Gastroesophageal sphincter (tissue), 4 donors: ENCODE measurements at places on chromosomes 7 and 10. TPM values are rescaled to one million over a fixed set of nuclear protein-coding genes. Genes with fewer than 3 reads are reported as not detected.

DNA sequence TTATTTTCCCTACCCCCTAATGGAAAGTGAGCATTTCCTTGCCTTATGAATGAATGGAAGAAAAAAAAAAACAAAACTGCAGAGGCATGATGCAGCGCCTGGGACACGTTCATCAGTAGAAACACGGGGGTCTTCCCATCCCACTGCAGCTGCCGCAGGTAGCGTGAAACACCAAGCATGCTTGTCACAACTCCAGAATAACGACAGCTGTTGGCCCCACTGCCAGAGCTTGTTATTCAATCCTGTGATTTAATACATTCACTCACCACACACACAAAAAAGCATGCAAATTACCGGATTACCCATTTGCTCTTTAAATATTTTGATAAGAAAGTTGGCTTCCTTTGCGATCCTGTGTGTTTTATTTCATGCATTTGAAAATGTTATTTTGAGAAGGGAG lies 48.4 kb upstream of the GNA12 start:
- no peak for ATAC-seq

- ATAC-seq, result no peak
Observed at GRCh38 chr7:40944981-40945585, 757.8 kb downstream of the INHBA start.

DNA sequence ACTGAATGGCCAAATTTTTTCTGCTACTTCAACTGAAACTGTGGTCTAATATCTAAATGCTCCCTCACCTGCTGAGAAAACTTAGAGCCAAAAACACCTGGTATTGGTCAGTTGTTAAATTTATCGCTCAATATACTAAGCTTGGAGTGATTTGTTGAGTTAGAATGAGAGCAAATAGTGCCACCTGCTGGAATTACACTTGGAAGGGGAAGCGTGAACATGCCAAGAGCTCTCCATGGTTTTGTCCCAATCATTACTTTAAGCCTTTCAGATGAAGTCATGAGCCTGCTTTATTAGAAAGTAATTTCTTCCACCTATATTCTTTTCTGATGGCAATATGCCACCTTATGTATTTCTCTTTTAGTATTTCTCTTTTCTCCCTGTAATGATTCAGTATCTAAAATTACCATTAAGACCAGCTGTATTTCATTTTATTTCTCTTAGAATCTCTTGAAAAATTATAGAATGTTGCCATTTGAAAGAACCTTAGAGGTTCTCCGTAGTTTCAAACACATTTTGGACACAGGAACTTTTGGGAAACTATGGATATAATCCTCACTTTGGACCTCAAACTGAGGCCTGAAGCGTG lies 447.8 kb upstream of the C7orf33 start:
- ATAC-seq, result no peak

GRCh38 chr7:31679574-31680305 lies 7.3 kb upstream of the PPP1R17 start:
- no peak for ATAC-seq

DNA sequence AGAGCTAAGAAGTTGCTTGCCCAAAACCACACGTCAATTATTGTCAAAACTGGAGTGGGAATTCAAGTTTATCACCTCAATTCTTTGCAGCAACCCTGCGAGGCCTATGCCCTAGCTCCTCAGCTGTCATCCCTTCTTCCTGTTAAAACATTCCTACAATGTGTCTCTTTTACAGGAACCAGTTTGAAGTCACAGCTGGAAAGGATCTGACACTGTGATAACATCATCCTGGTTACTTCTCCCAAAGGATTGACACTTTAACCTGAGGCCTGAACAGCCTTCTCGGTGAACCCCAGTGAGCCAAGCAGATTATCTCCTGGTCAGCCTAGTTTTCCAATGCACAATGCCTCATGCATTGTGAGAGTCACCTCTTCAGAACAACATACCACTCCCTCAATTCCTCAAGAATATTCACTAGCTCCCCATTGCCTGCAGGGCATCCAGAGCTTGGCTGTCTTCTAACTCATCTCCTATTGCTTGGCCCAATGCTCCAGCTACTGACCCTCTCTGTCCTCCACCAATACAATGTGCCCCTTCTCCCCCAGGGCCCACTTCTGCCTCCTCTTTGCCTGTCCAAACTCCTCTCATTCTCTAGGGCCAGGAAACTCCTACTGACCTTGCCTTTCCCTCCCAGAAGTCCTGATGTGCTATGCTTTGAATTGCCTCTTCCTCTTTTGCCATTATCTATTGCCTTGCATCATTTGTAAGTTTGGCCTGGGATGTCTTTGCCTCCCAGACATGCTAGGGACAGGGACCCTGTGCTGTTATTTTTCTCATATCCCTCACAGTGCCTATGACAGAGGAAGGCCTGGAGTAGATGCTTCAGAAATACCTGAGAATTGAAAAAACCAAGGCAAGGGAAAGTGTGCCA lies 10.4 kb upstream of the DLG5 start:
- ATAC-seq, result no peak

DNA sequence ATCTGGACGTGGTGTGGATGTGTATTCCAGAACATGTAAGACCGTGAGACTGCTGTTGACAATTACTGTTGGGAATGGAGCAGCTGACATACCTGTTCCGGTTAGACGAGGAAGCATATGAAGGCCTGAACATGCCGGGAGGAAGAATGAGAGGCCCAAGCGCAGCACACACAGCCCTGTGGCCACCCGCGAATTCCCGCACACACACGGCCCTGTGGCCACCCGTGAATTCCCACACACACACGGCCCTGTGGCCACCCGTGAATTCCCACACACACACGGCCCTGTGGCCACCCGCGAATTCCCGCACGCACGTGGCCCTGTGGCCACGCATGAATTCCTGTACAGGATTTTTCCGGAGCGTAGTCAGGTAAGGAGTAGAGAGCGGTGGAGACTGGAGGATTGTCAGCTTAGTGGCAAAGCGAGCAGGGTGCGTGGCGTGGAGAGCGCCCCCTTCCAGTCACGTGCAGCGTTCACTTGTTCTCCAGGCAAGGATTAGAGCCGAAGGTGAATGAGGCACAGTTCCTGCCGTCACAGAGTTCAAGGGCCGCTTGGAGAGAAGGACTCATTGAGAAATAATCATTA lies 9.5 kb upstream of the SUN1 start:
- ATAC-seq, result no peak

DNA sequence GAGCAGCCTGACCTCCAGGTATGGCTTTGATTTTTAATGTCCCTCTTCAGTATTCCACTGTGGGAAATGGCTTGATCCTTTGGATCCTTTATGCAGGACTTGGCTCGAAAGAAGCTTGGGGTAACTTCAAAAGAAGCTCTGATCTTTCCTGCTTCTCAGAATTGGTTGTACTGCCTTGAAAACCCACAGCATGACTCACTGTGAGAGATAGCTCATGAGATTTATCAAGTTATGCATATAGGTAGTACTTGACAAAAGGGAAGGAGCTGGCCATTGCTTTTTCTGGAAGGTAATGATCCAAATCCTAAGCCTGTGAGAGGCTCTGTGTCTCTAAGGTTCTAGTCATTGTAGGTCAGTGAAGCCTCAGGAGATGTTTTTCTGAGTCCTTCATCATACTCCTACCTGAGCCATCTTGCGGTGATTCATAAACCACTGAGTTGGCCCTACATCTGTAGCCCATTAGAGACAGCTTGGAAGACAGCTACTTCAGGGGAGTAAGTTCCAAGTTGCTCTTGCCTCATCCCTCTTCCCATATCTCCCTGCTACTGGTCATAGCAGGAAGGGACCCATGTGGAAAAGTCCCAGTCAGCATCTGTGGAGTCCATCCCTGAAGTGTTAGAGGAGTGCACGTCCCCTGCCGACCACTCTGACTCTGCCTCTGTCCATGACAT lies 36.7 kb upstream of the NFKB2 start:
- ATAC-seq, result no peak

GRCh38 chr10:130048081-130048480 lies 62.5 kb downstream of the C10orf143 start:
- no peak for ATAC-seq

- no peak for ATAC-seq
Observed at GRCh38 chr7:133837224-133837623, 289.9 kb upstream of the LRGUK start.

DNA sequence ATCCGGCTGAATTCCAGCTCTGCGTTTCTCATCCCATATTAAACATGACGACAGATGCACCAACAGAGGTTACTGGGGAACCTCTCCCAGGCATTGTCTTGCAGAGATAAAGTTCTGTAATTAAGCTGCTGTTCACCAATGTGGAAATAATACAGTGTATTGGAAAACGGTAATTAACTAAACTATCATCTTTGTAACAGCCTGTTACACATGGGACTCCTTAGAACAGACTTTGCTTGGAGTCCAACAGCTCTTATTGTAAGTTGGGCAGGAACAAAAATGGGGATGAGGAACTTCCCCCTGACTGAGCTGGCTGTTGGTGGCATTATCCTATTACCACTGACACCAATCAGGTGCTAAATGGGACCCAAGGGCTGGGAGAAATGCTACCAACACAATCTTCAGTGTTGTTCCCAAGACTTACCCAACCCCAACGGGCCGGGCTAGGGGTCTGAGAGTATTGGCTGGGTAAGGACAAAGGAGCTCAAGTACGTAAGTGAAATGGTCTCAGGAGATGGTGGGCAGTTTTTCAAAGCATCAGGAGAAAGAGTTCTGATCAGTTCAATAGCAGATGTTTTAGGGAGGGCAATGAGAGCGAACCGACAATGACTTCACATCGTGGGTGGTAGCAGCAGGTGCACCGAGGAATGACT lies 759.4 kb downstream of the GRID1 start:
- ATAC-seq, result no peak

DNA sequence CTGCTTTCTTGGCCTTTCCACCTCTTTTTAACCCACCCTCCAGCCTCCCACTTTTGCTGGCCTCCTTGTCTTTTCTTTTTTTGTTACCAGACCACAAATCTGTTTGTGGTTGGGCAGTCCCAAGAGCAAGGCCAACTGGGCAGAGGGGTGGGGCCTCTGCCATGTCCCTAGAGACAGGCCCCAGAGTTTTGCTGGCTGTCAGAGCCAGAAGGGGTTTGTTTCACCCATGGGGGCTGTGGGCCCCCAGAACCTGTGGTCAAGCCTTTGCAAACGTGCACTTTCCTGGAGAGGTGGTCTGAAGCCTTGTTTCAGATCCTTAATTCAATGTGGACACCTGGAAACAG lies 10.3 kb downstream of the ZMIZ1 start:
- ATAC-seq, result no peak

- ATAC-seq, result no peak
Observed at GRCh38 chr7:25215694-25216335, 12.5 kb downstream of the NPVF start.

GRCh38 chr10:68857005-68857404 lies 29.7 kb downstream of the STOX1 start:
- ATAC-seq, result no peak

DNA sequence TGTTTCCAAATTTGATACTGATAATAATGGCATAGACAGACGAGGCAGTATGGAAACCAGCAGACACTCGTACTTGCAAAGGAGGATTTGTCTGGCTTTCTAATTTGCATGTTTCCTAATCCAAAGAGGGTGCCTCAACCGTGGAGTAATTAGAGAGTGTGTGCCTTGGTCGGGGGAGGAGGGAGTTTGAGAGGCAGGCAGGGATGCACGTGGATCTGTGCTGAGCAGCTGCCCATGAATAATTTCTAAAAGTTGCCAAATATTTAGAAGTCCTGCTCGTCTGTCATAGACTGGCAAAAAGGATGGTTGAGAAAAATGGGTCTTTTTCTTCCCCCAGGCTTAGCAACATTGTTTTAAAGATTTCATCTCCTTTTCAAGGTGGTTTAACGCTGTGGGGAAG lies 69.4 kb downstream of the PTPRE start:
- ATAC-seq, result no peak

DNA sequence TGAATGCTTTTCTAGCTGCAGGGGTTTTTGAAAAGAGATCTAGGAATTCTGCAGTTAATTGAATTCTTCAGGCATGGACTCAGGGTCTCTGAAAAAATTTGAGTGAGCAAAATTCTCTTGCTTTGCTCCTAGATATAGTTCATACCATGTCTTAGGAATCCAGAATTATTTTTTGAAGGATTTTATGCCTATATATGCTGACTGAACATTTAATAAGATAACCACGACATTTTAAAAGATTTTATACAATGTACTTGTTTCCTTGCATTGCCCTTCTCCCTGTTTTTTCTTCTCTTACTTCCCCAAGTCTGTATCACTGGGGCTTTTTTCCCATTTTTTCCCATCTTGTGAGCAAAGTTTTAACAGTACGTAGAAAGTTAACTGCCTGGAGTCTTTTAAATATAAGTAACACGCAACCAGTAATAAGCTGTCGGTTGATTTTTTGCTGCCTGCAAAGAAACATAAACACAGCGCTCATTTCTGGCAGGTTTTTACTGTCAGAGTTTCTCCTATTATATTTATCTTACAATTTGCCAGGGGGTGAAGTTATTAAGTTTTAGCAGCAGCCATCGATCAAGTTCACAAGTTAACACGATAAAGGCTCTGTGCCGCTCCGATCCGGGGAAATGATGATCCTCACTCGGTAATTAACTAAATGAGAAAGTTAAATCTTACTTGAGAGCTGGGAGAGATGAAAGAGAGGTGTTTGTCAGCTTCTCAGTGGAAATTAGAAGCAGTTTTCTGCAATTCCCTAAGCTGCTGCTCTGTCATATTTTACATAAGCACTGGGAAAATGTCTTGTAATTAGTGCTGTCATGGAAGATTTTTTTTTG lies 81.0 kb downstream of the POLL start:
- no peak for ATAC-seq

DNA sequence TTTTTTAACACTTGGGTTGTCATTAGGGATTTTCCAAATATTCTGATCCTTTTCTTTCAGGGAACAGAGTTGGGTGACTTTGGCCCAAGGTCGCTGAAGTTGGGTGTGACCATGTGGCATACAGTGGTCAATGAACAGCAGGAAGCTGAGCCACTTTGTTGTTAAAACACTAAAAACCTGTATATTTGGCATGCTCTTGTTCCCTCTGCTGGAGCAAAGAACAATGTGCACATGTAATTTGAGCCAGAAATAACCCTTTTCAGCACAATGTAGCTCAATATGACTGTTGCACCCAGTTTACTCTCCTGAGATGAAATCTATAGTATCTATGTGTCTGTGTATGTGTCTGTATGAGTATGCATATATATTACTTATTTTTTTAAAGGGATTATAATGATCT lies 74.9 kb downstream of the ADCYAP1R1 start:
- ATAC-seq, result no peak

DNA sequence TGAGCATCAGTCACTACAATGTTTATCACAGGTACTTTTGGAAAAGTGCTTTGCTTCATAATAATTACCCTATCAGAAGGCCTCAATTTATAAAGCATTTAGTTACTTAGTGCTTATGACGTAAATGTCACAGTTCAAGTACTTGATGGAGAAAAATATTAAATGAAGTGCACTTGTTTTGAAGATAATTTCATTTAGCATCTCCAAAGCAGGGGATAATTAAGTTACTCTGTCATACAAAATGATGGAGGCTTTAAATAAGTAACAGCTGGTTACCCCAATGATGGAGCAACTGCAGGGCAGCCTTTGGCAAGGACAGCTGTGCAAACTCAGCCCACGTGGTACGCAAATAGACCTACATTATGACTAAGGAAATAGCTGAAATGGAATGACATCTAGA lies 768.8 kb downstream of the GRM8 start:
- no peak for ATAC-seq

NKX1-2 gene
- total RNA-seq, result not detected

WBP1L gene
- 142 TPM for total RNA-seq

WNT8B gene
- total RNA-seq, result not detected

RPEL1 gene
- not detected for total RNA-seq
